Chondrocyte (in vitro differentiated cells): ENCODE measurements at places on chromosomes 7 and 10. TPM values are rescaled to one million over a fixed set of nuclear protein-coding genes. Genes with fewer than 3 reads are reported as not detected.

DNA sequence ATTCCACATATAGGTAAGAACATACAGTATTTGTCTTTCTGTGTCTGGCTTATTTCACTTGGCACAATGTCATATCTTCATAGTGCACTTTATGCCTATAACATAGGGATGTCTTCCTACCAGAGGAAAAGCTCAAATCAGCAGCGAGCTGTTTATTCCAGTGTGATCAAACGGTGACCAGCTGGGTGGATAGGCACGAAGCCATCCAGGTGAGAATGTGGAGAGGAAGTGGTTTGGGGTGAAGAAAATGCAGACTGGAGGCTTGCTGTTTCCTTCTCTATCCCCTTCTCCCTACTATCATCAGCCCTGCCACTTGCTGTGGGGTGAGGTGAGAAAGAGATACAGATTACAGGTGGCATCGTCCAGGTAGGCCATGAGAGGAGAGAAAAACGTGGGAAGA is 52.4 kb downstream of the CHCHD3 start:
- no peaks in the 10 kb centered on the region for H3K36me3 ChIP-seq
- peak overlapping the region; percentile 83 for H3K27ac ChIP-seq
- H3K27me3 ChIP-seq: no peaks in the 10 kb centered on the region
- H3K4me1 ChIP-seq: peaks cover 20% of the 10 kb centered on the region
- DNase-seq: no peak
- H3K4me3 ChIP-seq: no peak overlapping the region

ELMO1 gene
- total RNA-seq: 0.33 to 0.60 TPM (median 0.42 TPM) in 3 replicates

- no peak overlapping the region for H3K4me3 ChIP-seq
- peaks cover 22% of the 10 kb centered on the region for H3K27me3 ChIP-seq
- H3K4me1 ChIP-seq: peaks cover 4% of the 10 kb centered on the region
- H3K27ac ChIP-seq: no peak overlapping the region
- no peaks in the 10 kb centered on the region for H3K36me3 ChIP-seq
These were observed 63.1 kb upstream of the SORCS3 start for GRCh38 chr10:104577861-104578521.

DNA sequence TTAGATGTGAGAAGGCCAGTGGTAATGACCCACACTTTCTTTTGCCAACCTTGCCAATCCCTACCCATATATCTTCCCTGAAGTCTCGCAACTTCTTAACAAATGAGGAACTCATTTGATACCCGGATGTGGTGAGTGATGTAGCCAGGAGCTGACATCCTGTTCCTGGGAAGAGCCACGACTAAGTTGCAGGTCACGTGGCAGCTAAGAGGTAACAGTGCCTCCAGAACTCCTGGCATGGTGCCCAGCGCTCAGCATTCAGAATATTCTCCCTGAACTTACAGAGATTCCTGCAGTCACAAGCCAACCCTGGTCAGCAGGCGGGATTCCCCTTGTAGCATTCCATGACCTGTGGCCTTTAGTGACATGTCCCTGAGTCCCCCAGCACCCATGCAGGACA is 282.5 kb downstream of the GALNT17 start:
- no peak for DNase-seq
- no peak overlapping the region for H3K27ac ChIP-seq
- no peaks in the 10 kb centered on the region for H3K4me1 ChIP-seq

DNA sequence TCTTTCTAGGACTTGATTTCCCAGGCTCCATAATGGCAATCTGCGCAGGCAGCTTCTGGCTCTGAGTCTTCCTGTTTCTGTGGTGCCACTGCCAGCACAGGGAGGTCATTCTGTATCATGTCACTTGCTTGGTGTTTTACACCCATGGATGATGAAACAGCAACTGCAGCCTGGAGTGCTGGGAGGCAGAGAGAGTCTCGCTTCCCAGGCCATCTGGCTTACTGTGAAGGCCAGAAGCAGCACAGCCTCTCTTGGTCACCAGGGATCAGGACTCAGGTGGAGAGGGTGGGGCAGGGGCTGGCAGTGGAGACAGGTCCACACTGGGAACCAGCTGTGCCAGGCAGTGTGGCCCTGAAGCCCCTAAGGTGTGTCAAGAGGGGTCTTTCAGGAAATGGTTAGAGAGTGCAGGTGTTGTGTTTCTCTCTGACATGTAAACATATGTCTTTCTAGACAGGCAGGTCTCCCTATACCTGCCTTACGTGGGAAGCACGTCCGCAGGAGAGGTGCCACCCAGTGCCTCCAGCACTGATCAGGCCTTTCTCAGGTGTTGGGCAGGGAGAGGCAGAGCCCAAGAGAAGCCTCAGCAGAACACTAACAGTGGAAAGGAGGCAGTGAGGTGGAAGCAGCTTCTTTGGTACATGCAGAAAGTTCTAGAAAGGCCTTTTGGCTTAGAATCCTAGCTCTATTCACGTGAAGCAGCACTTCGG is 71.4 kb downstream of the INSIG1 start:
- H3K36me3 ChIP-seq: peaks cover 5% of the 10 kb centered on the region
- H3K4me3 ChIP-seq: no peak overlapping the region
- DNase-seq: peak; percentile 42
- peaks cover 12% of the 10 kb centered on the region for H3K4me1 ChIP-seq
- H3K27ac ChIP-seq: no peak overlapping the region
- H3K27me3 ChIP-seq: peaks cover 53% of the 10 kb centered on the region

DNA sequence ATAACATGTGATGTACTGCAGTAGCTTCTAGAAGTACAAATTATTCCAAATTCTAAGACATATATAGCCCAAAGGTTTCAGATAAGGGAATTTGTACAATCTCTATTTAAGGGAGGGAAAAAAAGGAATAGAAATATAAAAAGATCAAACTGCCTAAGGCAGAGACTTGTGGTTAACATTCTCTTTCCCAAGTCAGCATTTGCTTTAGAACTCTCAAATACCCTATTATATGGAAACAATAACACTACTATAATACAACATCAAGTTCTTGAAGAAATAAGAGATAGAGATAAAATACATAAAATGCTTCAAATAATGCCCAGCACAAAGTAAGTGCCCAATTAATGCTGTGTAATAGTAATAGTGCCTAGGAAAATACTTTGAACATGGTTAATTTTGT is 123.1 kb downstream of the CRPPA start:
- DNase-seq: no peak
- no peak overlapping the region for H3K4me3 ChIP-seq
- H3K36me3 ChIP-seq: no peaks in the 10 kb centered on the region
- H3K27ac ChIP-seq: no peak overlapping the region
- H3K27me3 ChIP-seq: no peaks in the 10 kb centered on the region

IFIT1B gene
- not detected in 3 replicates for total RNA-seq

DNA sequence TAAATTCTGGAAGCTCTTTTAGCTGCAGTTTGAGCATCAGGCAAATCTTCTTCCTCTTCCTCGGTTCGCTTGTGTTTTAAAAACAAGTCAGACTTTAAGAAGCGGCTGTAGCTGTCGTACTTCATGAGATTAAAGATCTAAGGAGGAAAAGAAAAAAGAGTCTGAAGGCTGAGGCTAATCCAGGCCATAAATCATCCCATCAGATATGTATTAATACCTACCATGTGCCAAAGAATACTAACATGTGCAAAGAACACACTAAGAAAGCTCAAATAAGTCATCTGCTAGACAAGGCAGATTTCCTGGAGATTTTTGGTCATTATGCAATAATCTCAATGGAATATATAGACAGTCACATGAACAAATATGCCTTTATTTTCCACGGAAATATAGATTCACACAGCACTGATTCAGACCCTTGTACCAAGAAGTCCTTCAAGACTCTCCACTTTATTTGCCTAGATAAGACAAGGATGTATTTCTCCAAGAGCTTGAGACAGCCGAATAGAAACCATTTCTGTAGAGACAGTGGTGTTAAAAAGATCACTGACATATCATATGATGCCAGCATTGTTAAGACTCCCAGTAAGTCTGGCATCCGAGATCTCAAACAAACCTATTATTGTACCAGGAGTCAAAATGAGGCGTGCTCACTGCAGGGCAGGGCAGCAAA is 42.3 kb downstream of the RGS10 start:
- DNase-seq: no peak
- peaks cover 4% of the 10 kb centered on the region for H3K4me1 ChIP-seq
- H3K4me3 ChIP-seq: no peak overlapping the region
- H3K27me3 ChIP-seq: no peaks in the 10 kb centered on the region

MYOF gene
- total RNA-seq: 291 to 526 TPM (median 524 TPM) in 3 replicates

AKR1D1 gene
- not detected in 3 replicates for total RNA-seq

DNA sequence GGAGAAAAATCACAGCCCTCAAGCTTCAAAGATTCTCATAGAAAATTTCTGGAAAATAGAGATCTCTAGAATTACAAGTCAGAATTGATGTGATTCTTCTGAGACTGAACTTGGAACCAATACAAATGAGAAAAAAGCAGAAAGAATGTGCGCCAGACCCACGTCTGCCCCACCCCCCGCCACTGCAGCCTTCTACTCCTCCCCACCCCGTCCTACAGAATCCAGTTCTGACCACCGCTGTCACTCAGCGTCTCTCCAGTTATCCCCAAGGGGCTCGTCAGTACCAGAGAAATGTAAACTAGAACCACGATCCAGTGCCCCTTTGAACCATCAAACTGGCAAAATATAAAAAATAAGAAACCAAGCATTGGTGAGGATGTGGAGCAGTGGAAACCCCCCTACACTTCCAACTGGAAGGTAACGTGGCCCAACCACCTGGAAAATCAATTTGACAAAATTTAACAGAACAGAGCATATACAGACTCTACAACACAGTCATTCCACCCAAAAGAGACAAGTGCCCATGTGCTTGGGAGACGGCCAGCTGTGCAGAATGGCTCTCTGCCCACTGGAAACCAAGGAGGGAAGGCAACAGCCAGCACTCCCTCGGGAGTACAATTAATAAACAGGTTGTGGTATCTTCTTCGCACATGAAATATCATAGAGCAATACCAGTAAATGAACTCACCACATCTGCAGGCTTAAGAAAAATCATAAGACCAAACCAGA is 397.9 kb downstream of the TNS3 start:
- H3K27me3 ChIP-seq: peaks cover 6% of the 10 kb centered on the region
- no peak overlapping the region for H3K4me3 ChIP-seq
- DNase-seq: no peak
- no peaks in the 10 kb centered on the region for H3K36me3 ChIP-seq

- peaks cover 16% of the 10 kb centered on the region for H3K36me3 ChIP-seq
- DNase-seq: no peak
- H3K27me3 ChIP-seq: no peaks in the 10 kb centered on the region
- H3K4me3 ChIP-seq: no peak overlapping the region
These were observed 240.8 kb downstream of the CDK14 start for GRCh38 chr7:90836937-90837336.

UCMA gene
- total RNA-seq: not detected in 3 replicates

DNA sequence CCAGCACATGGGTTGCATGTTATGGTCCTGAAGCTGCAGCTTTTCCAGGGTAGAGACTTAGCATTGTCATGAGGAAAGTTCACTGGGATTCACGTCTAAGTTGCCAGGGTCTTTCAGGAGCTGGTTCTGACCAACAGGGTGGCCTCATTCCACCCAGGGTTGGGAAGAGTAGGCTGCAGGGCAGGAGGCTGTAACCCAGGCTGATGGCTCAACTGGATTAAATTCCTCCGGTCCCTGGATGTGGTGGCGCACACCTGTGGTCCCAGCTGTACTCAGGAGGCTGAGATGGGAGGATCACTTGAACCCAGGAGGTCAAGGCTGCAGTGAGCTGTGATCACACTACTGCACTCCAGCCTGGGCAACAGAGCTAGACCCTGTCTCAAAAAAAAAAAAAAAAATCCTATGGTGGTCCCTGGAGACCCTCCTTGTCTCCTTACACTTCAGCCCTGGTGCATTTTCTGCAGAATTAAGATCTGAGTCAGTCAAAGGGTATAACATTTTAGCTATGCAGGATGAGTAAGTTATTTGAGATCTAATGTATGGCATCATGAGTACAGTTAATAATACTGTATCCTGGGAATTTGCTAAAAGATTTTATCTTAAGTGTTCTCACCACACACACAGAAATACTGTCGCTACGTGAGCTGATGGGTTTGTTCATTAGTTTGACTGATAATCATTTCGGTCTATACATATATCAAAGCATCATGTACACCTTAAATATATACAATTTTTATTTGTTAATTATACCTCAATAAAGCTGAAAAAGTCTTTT is 44.0 kb downstream of the ASB13 start:
- H3K4me3 ChIP-seq: no peak overlapping the region
- H3K36me3 ChIP-seq: no peaks in the 10 kb centered on the region
- H3K4me1 ChIP-seq: peaks cover 40% of the 10 kb centered on the region
- no peak overlapping the region for H3K27ac ChIP-seq
- no peaks in the 10 kb centered on the region for H3K27me3 ChIP-seq
- peak; percentile 32 for DNase-seq

DNA sequence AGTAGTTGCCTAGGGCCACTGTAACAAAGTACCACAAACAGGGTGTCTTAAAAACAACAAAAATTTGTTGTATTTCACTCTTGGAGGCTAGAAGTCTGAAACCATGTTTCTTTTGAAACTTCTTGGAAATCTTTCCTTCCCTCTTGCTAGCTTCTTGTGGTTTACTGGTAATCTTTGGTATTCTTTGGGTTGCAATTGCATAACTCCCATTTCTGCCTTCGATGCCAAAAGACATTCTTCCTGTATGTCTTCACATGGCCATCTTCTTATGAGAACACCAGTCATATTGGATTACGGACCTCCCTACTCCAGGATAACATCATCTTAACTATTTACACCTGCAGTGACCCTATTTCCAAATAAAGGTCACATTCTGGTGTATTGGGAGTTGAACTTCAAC is 357.4 kb downstream of the PPP1R3A start:
- H3K27ac ChIP-seq: no peak overlapping the region
- H3K4me3 ChIP-seq: no peak overlapping the region
- DNase-seq: no peak
- peaks cover 2% of the 10 kb centered on the region for H3K27me3 ChIP-seq
- no peaks in the 10 kb centered on the region for H3K36me3 ChIP-seq

RPEL1 gene
- not detected in 3 replicates for total RNA-seq

- no peaks in the 10 kb centered on the region for H3K36me3 ChIP-seq
- no peaks in the 10 kb centered on the region for H3K4me1 ChIP-seq
- H3K4me3 ChIP-seq: no peak within 1 kb of the TSS
- H3K27ac ChIP-seq: no peak within 1 kb of the TSS
These were observed at the start of gene ABLIM1 for GRCh38 chr10:114658175-114658574. Gene ABLIM1 (minus strand): TSS chr10:114658275. CDS start chr10:114658200, 75 bp downstream.

DNA sequence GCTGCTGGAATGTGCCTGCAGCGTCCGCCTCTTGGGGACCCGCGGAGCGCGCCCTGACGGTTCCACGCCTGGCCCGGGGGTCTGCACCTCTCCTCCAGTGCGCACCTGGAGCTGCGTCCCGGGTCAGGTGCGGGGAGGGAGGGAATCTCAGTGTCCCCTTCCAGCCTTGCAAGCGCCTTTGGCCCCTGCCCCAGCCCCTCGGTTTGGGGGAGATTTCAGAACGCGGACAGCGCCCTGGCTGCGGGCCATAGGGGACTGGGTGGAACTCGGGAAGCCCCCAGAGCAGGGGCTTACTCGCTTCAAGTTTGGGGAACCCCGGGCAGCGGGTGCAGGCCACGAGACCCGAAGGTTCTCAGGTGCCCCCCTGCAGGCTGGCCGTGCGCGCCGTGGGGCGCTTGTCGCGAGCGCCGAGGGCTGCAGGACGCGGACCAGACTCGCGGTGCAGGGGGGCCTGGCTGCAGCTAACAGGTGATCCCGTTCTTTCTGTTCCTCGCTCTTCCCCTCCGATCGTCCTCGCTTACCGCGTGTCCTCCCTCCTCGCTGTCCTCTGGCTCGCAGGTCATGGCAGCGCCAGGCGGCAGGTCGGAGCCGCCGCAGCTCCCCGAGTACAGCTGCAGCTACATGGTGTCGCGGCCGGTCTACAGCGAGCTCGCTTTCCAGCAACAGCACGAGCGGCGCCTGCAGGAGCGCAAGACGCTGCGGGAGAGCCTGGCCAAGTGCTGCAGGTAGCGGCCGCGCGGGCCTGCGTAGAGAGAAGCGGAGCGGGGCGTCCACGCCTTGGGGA is 645 bp downstream of the SLC26A4 start:
- H3K4me3 ChIP-seq: peak overlapping the region; percentile 78
- peaks cover 2% of the 10 kb centered on the region for H3K36me3 ChIP-seq
- H3K27me3 ChIP-seq: peaks cover 57% of the 10 kb centered on the region
- H3K4me1 ChIP-seq: peaks cover 11% of the 10 kb centered on the region
- DNase-seq: peak; percentile 89
- no peak overlapping the region for H3K27ac ChIP-seq

ZMIZ1 gene
- total RNA-seq: 46.2 to 74.6 TPM (median 48.7 TPM) in 3 replicates
